Nucleus accumbens (tissue), 56 donors: ENCODE measurements at places on chromosomes 5 and 9.

- DNase-seq: no peak
Observed at GRCh38 chr5:111399113-111399512, 113.2 kb downstream of the STARD4 start.

DNA sequence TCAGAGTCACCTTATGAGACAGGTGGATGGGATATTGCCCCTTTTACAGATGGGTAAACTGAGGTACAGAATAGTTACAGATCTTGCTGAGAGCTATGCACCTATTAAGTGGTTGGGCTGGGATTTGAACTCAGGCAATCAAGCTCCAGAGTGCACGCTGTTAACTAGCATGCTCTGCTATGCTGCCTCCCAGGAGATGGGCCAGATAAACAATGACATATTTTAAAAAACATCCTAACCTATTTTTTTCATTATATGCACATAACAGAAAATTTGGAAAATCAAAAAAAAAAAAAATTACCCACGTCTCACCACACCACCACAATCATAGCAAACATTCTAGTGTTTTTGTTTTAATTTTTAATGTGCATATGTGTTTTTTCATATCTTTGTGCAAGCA is 123.4 kb upstream of the STC2 start:
- no peak for DNase-seq

- DNase-seq: no peak
Observed at GRCh38 chr5:73496984-73497457, 1.2 kb upstream of the BTF3 start.

DNA sequence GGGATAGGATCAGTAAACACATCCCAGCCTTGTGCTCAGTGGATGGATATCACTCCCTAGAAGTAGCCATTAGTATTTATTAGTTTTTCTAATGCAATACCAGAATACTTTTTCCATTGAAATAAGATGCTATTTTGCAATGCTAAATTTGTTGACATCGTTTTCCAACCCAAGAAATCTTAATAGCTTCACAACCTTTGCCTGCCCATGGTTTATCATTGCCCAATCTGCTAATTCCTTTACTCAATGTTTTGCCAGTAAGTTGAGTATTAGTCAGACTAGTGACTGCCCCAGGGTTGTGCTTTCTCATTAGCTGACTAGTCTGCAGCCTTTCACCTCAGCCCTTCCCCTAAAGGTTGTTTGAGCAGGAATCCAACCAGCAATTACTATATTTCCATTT is 62.9 kb downstream of the NREP start:
- no peak for DNase-seq

DNA sequence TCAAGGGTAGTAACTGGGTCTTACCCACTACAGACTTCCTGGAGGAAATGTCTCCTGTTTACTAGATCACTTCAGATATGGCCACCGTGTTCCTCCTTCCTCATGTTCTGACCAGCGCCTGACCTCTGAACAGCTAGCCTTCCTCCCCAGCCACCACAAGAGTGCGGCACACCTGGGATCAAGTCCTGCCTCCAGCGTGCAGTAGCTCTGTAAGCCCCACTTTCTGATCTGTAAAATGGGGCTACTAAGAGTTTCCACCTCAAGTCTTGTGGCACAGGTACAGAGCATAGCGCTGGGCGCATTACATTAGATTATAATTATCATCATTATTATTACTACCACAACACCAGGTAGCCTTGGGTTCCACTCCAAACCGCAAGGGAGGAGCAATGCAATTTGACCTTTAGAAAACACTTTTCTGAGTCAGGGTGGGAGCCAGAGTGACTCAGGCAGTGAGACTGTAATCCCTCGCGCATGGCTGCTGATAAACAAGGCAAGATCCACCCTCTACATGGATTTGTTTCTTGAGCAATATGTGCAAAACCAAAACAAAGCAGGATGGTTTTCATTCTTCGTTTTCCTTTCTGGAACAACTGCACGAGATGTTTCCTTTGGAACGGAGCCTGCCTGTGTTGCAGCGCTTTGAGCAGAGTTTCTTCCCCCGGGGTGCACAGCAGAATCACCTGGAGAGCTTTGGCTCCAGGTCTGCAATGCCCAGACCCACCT is 65.0 kb upstream of the ANGPTL2 start:
- no peak for DNase-seq

DNA sequence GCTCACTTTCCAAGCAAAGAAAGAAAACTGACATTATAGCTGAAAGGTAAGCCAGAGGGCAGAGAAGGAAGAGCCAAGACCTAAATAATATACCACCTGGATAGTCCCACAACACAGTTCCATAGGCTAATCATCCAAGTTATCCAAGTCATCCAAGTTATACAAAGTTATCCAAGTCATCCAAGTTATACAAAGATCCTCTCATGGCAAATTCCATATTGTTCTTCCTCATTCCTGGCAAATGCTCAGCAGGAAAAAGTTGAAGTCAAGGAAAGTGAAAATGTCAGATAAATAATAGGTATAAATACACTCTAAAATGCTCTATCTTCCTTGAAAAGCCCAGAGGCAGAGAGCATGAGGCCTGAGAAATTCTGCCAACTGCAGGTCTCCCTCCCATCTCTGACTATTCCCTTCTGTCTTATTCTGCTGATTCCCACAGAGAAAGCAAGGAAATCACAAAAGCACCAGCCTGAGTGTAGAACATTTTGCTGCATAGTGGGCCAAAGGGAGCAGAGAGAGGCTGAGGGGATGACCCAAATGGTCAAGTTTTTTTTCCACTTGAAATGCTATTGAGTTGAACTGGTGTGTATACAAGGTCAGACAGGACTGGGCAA is 12.5 kb downstream of the MCTP1 start:
- no peak for DNase-seq

DNA sequence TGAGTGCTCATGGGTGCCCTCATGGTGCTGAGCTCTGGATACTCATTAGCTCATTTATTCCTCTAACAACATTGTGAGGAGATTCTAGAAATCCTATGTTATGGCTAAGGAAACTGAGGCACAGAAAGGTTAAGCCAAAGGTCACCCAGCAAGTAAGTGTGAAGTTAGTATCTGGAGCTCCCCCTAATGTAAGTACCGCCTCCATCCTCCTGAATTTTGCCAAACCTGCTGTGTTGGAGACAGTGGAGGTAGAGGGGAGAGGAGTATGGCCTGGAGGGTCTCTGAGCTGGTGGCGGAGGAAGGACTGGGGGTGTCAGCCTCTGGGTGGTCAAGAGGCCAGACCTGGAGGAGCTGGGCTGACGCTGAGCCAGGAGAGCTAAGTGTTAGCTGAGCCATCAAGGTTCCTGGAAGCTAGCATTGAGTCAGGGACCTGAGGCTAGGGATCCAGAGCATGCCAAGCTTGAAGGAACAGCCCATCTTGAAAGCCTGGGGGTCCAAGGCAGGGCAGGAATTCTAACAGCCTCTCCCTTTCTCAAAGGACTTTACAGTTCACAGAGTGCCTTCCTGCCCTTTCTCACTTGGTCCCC is 114.8 kb downstream of the RGS3 start:
- no peak for DNase-seq

DNA sequence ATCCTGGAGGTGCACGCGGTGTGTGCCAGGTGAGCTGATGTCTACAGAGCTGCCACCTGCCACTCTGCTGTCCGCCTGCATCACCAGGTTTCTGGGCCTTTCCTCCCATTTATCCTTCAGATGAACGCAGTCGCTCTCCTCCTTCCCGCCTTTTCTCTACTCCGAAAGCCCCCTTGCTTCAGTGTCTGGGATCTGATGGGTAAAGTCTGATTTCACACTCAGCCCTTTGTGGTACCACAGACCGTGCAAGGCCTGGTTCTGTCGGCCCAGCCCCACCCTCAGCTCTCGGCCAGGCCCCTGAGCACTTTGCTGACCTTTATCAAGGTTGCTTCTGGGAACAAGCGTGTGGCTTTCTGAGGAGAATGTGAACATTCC is 32.5 kb downstream of the GLT6D1 start:
- DNase-seq: no peak

DNA sequence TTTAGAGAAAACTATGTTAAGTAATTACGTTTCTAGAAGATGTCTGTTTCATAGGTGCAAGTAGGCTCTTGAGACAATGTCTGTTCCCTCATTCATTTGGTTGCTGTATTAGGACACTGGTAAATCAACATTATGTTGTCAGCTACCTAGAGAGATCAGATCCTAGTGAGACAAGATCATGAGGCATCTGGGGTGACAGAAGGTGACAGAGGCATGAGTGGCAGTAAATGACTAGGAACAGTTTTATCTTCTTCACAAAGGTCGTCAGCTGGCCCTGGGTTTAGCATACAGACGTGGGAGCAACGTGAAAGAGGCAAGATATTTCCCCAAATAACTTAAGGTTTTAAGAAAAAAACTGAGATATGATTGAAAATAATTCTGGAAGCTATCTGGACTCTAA is 1926.3 kb upstream of the WWC1 start:
- DNase-seq: no peak
